IPS DF 19.7 (cell line): ENCODE measurements at places on chromosomes 3 and 15.
A peak's percentile ranks its signal among the peaks of the same experiment; 100 is the strongest.

- DNase-seq = no peak
These were observed 221.2 kb downstream of the NR2F2 start for GRCh38 chr15:96551722-96552121.

GRCh38 chr3:362681-363338 is 166.2 kb downstream of the CHL1 start:
- DNase-seq = no peak

- DNase-seq = no peak
These were observed 74.7 kb downstream of the ZNF148 start for GRCh38 chr3:125300416-125300815.

GRCh38 chr3:109081746-109082510 is 36.0 kb downstream of the MORC1 start:
- DNase-seq = peak; percentile 38

DNA sequence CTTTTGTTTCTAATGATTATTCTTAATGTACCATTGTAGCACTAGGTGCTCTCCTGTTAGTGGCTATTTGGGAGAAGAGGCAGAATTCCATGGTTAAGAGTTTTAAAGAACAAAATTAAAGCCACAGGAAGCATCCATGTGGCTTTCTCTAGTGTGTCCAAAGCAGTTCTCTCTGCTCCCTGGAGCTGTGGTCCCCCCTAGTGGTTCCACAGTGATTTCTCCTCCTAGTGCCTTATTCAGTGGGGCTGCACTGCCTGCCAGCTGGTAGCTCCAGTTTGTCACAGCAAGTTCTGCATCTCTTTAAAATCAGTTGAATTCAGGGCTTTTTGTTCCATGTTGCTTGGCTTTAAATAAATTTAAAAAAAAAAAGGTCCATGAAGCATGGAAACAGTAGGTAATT is 39.6 kb upstream of the FAM98B start:
- no peak for DNase-seq

GRCh38 chr3:103906304-103906703 is 1460.4 kb upstream of the ALCAM start:
- no peak for DNase-seq

DNA sequence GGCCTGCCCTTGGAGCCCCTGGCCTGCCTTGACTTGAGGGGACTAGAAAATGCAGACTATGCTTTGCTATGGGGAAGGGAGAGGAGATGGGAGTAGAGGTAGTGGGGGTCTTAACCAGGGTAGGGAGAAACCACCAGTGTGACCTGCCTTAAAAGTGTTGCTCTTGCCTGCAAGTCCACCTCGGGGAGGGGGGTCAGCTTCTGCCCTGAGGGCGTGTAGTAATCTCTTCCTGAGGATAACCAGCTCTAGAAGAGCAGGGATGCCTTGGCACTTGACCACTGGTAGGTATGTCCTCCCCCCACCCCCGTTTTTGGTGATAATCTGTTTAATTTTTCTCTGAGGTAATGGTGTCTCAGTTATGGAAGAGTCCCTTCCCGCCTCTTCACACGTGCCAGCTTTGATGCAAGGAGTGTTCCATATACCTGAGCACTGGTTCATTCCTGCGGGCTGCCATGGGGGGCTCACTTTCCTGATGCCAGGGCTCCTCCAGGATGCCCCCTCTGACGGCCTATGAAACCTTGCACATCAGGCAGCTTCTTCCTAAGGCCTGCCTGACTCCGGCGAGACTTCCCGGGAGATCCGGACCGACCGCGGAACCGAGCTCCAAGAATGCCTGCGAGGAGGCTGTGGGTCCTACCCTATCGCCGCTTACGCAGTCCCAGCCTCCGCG is 780 bp upstream of the P4HTM start:
- no peak for DNase-seq

DNA sequence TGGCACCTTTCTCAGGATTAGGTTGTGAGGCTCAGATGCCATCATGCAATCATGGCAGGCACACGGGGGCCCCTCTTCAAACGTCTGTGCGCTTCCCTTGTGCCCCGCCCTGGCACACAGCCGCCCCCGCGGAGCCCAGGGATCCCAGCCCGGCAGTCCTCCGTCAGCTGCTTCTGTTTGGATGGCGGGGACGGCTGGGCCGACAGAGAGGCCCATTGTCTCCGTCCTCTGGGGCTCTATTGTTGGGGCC is 849 bp upstream of the HDAC11 start:
- DNase-seq = no peak

- DNase-seq = no peak
These were observed 283.4 kb upstream of the ATP11B start for GRCh38 chr3:182509844-182510460.
